ENCODE measurements at places on chromosomes 5 and 9.

GRCh38 chr9:37399336-37399735 is 23.2 kb upstream of the GRHPR start:
- DNase-seq: no peak

DNA sequence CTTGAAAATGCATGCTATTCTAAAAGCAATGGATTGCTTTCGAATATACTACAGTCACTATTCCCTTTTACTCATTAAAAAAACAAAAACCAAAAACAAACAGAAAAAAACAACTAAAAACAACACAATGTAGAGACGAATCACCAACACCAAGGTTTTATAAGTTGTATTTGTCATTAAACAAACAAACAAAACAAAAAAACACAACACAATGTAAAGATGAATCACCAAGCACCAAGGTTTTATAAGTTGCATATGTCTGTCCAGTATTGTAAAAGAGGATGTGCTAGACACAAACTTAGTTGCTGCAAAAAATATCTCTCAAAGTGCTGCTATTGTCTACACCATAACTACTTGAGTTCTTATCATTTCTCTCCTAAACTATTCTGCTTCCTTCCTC is 1269.2 kb downstream of the EFNA5 start:
- no peak for DNase-seq

- DNase-seq: no peak
These were observed 158.8 kb downstream of the CNTLN start for GRCh38 chr9:17293685-17294084.

GRCh38 chr9:136900988-136901515 is 14.7 kb downstream of the TRAF2 start:
- no peak for DNase-seq

DNA sequence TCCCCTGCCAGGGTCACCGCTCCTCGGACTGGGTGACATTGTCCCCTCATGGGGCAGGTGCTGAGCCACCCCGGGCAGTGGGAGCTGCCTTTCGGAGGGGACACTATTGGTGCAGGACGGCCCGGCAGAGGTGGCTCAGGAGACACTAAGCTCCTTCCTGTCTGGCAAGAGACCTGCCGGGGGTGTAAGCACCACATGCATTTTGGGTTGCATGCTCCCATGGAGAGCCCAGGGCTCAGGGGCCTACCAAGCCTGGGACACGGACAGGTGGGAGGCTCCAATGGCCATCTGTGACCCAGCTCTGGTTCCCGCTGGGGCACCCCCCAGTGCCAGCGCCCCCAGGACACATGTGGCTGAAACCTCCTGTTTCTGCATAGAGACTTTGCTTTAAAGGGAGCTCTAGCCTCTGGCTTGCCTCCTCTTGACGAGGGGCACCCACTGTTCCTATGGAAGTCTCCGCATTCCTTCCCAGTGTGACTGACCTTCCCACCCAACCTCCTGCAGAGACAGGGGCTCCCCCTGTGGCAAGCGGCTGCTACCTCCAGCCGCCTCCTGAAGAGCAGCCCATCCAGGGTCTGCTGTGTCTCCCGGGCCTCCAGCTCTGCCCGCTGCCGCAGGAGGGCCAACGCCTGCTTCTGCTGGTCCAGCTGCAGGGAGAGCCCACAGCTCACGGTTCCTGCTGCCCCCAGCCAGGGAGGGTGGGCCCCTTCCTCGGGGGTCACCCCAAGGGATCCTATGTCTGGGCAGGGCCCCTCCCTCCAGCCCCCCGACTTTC is 28.1 kb downstream of the CCDC187 start:
- DNase-seq: no peak

Measured in stimulated activated CD4-positive, alpha-beta T cell treated with anti-CD3 and anti-CD28 coated beads, Interleukin-4, amount 100 ng/mL, for 48 hours (primary cell).